ENCODE measurements at places on chromosomes 4 and X.

GRCh38 chr4:141759796-141760425, 123.5 kb downstream of the IL15 start:
- DNase-seq, result no peak

- DNase-seq, result no peak
Observed at GRCh38 chrX:14065800-14066199, 36.1 kb upstream of the GEMIN8 start.

GRCh38 chrX:53376888-53377287, 45.6 kb downstream of the SMC1A start:
- no peak for DNase-seq

GRCh38 chr4:130026185-130026584, 930.2 kb downstream of the C4orf33 start:
- no peak for DNase-seq

DNA sequence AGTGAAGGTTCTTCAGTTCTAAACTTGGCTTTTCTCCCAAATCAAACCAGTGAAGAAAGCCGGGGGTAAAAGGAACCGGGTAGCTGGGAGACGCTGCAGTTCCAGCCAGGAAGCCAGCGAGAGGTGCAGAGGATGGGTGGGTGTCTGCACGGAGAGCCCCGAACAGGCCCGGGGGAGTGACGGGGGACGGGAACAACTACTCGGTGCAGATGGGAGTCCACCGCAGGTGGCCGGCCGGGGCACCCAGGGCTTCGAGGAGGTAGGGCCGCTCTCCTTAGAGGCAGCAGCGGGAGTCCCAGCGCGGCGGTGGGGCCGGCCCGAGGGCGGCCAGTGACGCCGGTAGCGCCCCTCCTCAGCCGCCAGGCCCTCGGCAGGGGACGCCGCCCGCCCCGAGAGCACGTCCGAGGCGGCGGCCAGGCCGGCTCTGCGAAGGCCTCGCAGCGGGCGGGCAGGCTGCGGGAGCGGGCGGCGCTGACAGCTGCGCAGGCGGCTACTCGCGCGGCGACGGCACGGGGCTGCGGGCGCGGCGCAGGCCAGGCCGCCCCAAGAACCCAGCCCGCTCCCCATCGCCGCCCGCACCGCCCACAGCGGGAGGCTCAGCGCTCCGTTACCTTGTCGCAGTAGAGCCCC, 449 bp downstream of the FBXL5 start:
- DNase-seq, result peak; percentile 15

- peak; percentile 49 for DNase-seq
Observed at GRCh38 chr4:139453041-139453370, 915 bp upstream of the RAB33B start.

- DNase-seq, result no peak
Observed at GRCh38 chrX:80792205-80792604, 17.5 kb downstream of the BRWD3 start.

DNA sequence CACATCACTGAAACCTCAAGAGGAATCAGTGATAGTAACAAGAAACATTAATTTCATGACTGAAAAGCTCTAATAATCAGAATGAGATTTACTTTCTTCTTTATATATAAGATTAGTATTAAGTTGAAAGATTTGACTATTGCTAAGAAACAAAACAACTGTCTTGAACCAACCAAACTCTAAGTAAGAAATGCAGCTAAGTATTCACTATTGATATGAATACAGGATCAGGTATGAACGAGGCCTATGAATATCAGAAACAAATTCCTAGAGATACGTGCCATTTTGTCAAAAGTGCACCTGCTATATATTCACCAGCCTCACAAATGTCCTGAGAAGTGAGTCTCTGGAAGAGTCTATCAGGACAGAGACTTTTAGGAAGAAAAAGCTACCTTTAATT, 32.1 kb downstream of the GATB start:
- DNase-seq, result no peak

GRCh38 chr4:99054428-99054994, 34.1 kb downstream of the ADH5 start:
- DNase-seq, result no peak

DNA sequence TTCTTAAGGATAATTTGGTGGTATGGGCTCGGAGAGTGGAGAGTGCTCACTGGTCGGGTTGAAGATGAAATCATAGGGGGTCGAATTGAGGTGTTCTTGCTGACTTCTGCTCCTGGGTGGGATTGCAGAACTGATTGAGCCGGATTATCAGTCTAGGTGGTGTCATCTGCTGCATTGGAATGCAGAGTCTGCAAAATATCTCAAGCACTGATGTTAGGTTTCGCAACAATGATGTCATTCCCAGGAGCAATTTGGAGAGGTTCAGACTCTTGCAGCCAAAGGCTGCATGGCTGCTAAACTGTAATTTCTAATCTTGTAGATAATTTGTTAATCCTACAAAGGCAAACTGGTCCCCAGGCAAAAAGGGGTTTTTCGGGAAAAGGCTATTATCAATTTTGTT, 67.7 kb downstream of the RHOH start:
- no peak for DNase-seq

DNA sequence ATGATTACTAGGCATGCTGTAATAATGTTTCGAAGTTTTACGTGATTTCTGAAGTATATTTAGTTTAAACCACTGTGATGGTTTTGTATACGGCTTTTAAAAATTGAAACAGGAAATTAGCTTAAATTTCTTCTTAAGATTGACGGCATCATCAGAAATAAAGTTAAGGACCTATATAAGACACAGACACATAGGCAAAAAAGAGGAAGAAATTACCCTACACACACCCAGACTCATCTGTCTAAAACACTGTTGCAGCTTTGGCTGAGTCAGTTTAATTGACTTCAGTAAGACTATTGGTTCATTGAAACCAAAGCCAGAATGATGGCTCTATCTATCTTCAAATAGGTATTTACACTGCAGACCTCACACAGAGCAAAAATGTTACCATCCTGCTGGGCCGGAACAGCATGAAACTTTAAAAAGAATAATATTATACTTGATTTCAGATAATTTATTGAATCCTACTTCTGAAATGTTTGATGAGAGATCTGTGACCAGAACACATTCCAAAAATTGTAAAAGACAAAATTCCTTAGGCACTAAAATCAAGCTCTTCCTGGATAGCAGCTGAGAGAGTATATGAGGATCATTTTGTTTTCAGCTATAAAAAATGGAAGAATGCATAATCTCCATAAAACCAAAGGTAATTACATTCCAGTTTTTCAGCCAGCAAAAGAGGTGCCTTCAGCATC, 4.5 kb downstream of the HHIP start:
- DNase-seq, result no peak

- no peak for DNase-seq
Observed at GRCh38 chr4:3765271-3766035, 732 bp upstream of the ADRA2C start.

DNA sequence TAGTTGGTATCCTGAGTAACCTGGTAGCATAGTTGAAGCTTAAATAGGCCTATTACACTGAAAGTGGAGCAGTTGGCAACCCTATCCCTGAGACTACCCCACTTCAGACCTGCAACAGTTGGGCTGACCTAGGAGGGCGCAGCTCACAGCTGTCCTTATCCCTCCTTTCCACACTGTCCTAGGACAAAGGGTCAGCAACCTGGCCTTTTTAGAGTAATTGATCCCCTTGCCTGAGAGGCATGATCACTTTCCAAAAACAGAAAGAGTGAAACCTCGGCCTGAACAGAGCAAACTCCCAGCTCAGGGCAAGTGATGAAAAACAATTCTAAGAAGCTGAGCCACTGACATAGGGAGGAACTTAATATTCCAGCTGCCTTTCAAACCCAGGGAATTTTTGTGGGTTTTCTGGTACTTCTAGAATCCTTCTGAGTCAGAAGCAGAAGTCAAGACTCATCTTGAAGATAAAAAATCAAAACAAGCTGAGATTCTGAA, 94.9 kb upstream of the MYOZ2 start:
- DNase-seq, result no peak

- DNase-seq, result no peak
Observed at GRCh38 chr4:11496351-11496829, 67.7 kb upstream of the HS3ST1 start.

DNA sequence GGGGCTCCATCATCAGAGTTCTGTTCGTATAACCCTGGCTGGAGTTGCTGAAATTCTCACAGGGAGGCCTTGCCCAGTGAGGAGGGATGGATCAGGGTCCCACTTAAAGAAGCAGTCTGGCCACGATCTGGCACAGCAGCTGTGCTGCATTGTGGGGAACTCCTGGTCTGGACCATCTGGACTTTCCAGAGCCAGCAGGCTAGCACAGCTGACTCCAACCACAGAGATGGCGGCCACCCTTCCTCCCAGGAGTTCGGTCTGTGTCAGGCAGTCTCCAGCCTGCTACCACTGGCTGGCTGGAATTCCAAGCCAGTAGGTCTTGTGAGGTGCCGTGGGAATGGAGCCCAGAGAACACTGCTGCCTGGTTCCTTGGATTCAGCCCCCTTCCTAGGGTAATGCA, 62.0 kb downstream of the SLAIN2 start:
- no peak for DNase-seq

- DNase-seq, result no peak
Observed at GRCh38 chr4:1793940-1794808, 1.1 kb downstream of the FGFR3 start.

- no peak for DNase-seq
Observed at GRCh38 chrX:146346102-146346501, 463.5 kb upstream of the CXorf51B start.

DNA sequence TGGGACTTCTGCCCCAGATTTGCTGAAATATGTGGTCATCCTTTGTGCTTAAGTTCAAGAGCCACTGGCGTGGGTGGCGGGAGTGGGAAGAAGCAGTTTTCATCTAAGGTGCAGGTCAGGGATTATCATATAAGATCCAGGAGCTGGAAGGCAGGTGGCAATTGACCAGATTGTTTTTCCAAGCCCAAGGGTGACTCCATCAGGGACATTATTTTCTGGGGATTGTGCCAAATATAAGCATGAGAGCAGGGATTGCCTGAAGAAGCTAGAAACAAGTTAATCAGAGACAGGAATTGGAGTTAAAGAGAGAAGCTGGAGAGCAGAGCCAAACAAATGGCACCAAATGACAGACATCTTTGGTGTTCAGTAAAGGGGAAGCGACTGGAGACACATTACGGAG, 19.4 kb upstream of the SEL1L3 start:
- no peak for DNase-seq

GRCh38 chr4:122010610-122011009, 58.8 kb upstream of the TRPC3 start:
- no peak for DNase-seq

GRCh38 chrX:75596178-75596577, 73.3 kb upstream of the ZDHHC15 start:
- DNase-seq, result no peak

DNA sequence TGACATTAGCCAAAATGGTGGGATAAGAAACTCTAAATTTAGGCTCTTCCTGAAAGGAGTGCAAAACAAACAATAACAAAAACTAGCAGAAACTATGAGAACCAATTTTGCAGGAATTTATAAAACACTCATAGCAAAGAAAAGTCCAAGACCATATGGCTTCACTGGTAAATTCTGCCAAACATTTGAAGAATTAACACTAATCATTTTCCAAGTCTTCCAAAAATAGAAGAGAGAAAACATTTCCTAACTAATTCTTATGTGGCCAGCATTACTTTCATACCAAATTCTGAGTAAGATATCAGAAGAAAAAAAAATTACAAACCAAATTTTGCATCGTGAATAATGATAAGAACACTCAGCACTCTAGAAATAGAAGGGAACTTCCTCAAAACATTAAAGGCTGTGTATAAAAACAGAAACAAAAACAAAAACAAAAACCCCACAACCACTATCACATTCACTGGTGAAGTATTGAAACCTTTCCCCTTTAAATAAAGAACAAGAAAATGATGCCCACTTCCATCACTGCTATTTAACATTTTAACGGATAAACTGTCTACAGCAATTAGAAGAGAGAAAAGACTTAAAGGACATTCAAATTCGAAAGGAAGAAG, 524.3 kb upstream of the GALNTL6 start:
- DNase-seq, result no peak

GRCh38 chr4:118279328-118279727, 73.5 kb downstream of the PRSS12 start:
- no peak for DNase-seq

DNA sequence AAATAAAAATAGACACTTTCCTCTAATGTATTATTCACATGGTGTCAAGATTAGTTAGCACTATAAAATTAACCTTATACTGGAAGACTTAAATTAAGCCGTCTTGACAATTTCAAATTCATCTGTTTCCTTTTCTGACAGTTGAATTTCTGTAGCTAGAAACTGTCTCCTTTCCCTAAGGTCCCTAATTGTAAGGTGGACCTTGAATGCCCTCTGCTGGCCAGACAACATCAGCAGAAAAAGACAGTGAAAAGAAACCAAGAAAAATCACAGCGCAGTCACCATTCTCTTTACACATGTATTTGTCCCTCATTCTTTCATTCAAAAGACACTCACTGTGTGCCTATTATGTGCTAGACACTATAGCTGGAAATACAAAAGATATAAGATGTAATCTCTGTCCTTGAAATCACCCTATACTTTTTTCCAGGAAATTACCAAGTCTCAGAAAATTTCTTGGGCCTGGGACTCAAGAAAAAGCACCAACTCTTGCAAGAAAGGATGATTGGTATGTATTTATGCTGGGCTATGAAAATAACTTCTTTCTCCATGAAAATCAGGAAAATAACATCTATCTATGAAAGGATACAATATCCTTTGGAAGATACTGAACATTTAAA, 32.7 kb upstream of the AMBN start:
- DNase-seq, result no peak

- DNase-seq, result no peak
Observed at GRCh38 chrX:82711457-82711856, 796.6 kb upstream of the POU3F4 start.

DNA sequence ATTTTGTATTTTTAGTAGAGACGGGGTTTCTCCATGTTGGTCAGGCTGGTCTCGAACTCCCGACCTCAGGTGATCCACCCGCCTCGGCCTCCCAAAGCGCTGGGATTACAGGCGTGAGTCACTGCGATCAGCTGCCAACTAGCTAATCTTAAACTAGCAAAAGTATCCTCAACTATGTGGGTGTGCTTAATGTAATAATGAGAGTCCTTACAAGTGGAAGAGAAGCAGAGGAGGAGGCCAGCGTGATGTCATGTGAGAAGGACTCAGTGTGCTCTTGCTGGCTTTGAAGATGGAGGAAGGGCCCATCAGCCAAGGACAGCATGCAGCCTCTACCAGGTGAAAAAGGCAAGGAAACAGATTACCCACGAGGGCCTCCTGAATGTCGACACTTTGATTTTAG, 19.6 kb downstream of the SCD5 start:
- no peak for DNase-seq

GRCh38 chrX:154028502-154029184, 8.9 kb upstream of the IRAK1 start:
- no peak for DNase-seq
